ENCODE measurements at places on chromosomes 11 and 22.

- DNase-seq: no peak
Measured at GRCh38 chr11:70460111-70460510, 61.8 kb downstream of the CTTN start.

GRCh38 chr11:112485280-112485679, 224.6 kb upstream of the PLET1 start:
- DNase-seq: no peak

DNA sequence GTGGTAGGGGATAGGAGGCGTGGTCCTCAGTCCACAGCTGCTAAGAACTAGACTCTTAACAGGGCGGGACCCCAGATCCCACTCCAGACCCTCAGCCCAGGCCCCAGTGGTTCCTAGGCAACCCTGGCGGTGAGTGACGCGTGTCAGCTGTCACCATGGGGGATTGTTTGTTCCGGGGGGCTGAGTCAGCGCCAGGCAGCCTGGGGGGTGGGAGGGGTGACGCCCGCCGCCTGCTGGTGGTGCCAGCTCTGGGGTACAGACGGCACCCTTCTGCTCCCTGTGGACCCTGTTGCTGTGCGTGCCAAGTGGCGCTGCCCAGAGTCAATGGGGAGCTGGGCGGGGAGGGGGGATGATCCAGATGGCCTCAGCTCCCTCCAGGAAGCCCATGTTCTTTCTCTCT, 2.5 kb downstream of the CNIH2 start:
- peak; percentile 41 for DNase-seq

DNA sequence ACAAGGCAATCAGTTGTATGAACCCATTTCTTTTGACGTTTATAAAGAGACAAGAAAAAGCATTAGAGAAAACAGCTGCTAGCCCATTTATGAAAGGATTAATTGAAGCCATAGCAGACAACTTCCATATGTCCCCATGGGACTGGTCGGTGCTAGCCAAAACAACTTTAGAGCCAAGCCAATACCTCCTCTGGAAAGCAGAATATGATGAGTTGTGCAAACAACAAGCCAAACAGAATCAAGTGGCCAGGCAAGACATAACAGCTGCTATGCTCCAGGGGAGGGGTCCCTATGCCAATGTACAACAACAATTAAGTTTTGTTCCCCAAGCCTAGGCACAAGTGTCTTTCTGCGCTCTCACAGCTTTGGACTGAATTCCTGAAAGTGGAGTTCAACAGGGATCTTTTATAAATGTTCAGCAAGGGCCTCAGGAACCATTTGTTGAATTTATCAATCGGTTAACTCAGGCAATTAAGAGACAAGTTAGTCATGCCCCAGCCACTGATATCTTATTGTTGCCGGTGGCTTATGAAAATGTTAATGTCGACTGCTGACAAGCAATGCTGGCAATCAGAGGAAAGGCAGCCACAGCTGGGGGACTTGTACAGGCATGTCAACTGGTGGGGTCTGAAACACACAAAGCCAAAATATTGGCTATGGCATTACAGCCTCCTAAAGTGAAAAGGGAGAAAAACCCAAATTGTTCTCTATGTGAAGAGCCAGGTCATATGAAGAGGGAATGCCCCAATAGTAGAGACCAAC, 1593.1 kb upstream of the TENM4 start:
- peak; percentile 15 for DNase-seq

DNA sequence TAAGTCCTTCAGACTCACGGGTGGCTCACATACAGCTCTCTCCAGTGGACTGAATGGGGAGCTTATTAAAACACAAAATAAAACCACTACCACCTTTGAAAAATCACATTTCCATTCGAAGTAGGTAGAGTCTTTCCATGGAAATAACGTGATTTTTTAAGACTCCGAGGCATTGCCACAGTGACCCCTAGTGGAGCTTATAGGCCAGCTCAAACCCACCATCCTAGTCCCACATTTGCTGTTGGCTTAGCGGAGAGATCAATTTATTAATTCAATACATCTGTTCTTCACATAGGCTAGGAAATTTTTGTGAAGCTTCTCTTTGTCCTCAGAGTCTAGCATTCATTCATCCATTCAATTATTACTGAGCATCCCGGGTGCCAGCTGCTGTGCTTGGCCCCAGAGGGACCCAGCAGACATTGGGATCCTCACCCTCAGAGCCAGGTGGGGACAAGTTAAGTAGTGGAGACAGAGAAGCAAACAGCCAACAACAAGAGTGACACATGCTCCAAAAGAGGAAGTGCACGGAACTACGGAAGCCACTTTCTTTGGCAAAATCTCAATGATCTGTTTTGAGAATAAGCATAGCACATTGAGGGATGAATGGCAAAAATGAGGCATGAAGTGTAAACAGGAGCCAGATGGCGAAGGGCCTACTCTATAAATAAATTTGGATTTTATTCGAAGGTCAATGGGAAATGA, 10.2 kb upstream of the P4HA3 start:
- DNase-seq: peak; percentile 34

GRCh38 chr11:107824668-107825369, 33.8 kb downstream of the SLC35F2 start:
- no peak for DNase-seq

DNA sequence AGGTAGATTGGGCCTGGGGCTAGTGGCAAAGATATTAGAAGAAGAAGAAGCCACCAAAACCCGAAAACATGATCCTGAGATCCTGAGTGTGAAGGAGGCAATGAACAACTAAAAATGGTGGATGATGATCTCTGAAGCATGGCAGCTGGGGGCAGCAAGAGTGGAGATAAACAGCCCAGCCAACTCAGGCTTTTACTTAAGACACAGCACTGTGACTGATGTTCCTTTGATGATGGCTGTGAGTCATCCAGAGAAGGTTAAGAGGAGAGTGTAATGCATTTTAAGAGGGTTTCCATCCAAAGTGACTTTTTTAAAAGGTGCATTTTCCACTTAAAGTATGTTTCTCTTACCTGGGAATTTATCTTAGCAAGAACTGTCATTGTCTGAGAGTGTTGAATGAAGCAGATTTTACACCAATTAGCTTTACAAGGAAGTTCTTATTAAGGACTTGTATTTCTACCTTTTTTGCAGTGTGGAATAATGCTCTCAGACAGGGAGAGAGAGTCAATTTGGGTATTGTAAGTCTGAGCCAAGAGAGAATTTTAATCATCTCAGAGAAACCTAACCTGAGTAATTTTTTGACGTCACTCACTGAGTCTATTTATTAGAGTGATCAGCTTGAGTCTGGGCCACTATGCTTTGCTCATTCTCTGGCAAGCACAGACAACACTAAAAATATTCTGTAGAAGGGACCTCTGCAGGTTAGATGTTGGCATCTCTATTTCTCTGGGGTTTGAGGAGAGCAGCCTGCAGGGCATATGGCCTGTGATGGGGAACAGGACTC, 14.1 kb upstream of the CALCB start:
- DNase-seq: no peak

- no peak for DNase-seq
Measured at GRCh38 chr11:86952221-86952875, 2.8 kb downstream of the FZD4 start.

DNA sequence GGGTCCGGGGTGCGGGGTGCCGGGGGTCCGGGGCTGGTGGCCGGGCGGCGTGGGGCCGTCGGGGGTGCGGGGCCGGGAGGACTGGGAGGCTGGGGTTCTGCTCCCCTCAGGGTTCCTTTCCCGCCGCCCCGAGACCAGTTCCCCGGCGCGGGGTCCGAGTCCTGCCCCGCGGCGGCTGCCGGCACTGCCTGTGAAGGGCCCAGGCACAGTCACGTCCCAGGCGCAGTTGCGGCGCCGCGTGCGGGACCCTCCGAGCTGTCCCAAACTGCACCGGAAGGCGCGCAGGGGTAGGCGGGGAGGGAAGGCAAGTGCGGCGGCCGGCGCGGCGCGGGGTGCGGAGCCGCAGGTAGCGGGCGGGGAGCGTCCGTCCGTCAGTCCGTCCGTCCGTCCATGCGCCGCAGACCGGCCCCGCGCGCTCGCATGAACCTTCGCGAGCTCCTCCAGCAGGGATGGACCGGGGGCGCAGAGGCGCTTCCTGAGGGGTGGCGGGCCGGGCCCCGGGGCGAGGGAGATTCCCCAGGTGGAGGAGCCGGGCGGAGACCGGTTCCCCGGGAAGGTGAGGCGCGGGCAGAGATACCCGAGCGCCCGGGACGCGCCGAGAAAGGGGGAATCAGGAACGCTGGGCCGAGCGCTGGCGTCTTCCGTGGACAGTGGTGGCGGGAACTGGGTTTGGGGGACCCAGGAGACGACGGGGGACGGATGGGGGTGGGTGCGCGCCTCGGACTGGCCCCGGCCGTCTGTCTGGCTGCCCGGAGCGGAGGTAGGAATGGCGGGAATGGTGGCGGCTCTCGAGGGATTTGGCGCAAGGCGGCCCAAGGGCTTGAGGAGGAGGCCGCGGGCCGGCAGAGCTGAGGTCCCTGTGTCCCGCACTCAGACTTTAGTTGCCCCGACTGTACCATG, 3.1 kb upstream of the ADORA2A start:
- DNase-seq: no peak

GRCh38 chr22:41367039-41367679, 14.6 kb upstream of the TEF start:
- DNase-seq: peak; percentile 96

DNA sequence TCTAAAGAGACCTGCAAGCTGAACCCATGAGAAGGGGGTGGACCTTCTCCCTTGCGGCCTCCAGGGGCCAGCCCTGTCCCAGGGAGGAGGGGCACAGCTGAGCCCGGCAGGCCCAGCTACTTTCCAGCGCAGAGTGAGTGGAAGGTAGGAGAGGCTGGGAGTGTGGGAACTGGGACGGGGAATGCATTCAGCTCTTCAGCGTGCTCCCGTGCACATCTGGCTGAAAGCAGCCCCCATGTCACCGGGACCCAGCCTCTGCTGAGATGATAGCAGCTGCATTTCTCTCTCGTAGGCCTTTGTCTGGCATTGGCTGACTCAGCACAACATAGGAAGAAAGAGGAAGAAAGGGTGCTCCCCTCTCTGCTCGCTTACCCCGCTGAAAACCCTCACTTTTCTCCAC, 951.5 kb downstream of the TBC1D22A start:
- DNase-seq: no peak

DNA sequence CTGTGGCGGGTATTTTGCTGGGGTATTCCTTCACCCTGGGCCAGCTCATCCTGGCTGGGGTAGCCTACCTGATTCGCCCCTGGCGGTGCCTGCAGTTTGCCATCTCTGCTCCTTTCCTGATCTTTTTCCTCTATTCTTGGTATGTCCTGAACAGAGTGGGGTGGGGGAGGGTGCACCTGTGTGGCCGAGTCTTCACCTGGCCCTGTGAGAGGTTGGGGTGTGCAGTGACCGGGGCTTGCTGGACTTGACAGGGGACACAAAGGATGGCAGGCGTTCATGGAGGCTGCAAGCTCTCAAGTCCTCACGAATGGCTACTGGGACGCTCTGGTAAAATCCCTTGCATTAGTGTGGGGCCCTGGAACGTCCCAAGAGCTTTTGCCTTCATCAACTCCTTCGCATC, 39.3 kb downstream of the CAPN1 start:
- no peak for DNase-seq

GRCh38 chr11:61071913-61072312, 30.4 kb upstream of the CD5 start:
- DNase-seq: no peak

DNA sequence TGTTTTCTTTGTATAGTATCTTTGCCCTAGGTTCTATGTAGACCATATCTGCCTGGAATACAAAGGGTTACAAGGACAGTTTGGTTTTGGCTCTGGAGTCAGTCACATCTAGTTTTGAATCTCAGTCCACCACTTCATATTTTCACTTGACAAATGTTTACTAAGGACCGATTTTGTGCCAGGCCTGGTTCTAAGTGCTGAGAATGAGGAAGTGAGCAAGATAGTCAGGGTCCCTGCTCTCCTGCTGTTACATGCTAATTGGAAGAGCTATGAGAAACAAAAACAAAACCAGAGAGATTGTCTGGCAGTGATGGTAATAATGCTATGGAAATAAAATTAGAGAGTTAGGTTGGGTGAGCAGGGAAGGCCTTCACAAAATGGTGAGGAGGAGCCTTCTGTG, 66.1 kb upstream of the ARHGAP20 start:
- no peak for DNase-seq

GRCh38 chr11:65310215-65310614, 4.5 kb upstream of the CDC42EP2 start:
- DNase-seq: peak; percentile 55

GRCh38 chr11:73266646-73267020, 5.5 kb upstream of the P2RY6 start:
- DNase-seq: no peak

GRCh38 chr11:131838016-131838415, 467.6 kb downstream of the NTM start:
- no peak for DNase-seq

- DNase-seq: no peak
Measured at GRCh38 chr11:40405614-40406013, 1053.8 kb downstream of the LRRC4C start.

GRCh38 chr11:8442301-8442700, 151.7 kb downstream of the STK33 start:
- DNase-seq: peak; percentile 78

DNA sequence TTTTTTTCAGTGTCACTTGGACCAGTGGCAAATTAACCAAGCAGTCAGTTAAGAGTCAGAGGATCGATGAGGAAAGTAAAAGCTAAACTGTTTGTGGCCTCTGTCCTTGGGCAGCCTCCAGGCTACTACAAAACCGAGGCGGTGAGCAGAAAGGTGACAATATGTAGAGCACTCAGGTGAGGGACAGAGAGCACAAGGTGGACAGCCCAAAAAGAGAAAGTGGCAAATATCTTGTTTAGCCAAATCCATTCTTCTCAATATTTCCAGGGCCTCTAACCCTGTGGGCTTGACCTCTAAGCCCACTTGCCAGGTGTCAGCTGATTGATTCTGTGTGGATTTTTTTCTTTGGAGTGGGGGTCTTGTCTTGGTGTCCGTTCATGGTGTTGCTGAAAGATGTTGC, 4202.2 kb upstream of the OR11H1 start:
- no peak for DNase-seq

DNA sequence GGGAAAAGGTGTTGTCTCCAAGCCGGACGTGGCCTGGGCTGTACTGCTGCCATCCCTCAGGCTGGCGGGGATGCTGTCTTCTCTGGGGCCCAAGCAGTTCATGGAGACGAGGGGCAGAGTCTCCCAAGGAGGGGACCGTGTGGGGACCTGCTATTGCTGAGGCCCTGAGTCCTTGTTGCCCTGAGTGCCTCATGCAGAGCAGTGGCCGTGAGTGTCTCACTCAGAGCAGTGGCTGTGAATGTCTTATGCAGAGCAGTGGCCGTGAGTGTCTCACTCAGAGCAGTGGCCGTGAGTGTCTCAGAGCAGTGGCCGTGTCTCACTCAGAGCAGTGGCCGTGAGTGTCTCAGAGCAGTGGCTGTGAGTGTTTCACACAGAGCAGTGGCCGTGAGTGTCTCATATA, 54.7 kb downstream of the GRAMD4 start:
- DNase-seq: no peak

DNA sequence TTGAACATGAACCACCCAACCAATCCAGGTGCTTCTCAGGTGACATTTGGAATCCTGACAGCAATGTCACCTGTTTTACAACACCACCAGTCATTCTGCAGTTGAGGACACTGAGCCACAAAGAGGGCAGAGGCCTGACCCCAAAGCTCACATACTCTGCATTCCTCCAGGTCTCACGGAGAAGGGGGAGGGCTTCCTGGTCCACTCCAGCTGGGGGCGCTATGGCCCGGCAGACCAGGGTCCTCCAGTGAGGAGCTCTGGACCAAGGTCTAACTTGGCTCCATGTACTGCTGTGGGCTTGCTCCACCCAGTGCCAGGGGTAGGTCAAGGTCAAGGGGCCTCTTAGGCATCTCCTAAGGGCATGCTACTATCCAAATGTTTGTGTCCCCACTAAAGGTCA, 1.5 kb upstream of the PNPLA3 start:
- no peak for DNase-seq

All from NCI-H82 (cell line).